Central memory CD4-positive, alpha-beta T cell (primary cell): ENCODE measurements at places on chromosomes 11 and 22.

GRCh38 chr11:116929414-116930090 lies 92.1 kb upstream of the APOA1 start:
- DNase-seq, result no peak

- no peak for DNase-seq
These were observed 20.1 kb downstream of the CSRP3 start for GRCh38 chr11:19181531-19182261.

DNA sequence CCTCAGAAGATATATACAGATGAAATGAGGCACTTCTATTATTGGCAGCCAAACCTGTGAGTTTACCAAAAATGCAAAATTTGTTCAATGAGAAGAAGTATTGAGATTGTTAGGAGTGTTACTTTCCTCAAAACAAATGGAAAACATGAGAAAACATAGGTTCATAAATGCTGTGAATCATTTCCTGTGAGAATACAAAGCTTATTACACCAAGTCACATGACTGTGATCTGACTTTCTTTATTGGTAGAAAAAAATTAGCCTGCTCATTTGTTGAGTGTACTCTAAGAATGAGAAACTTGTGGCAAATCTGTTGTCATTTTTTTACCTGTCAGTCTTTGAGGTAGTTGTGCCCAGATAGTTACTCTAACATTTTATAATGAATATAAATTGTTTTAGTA lies 215.1 kb downstream of the TMEM135 start:
- no peak for DNase-seq

GRCh38 chr11:128463371-128463829 lies 124.0 kb downstream of the ETS1 start:
- no peak for DNase-seq

DNA sequence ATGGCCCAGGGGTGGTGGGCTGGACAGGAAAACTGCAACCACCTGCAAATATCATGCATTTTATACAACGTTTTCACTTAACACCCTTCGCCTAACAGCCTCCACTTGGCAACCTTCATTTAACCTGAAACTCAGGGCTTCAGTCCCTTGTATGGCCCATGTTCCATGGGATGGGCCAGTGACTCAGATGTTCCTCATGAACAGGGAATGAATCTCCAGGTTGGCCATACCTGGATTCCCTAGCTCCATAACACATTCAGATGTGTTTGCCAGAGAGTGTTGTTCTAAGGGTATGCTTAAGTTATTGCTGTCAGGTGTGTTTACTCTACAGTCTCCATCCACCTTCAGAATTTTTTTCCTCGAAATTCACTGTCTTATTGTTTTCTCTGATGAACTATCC lies 316.9 kb downstream of the JRKL start:
- no peak for DNase-seq

DNA sequence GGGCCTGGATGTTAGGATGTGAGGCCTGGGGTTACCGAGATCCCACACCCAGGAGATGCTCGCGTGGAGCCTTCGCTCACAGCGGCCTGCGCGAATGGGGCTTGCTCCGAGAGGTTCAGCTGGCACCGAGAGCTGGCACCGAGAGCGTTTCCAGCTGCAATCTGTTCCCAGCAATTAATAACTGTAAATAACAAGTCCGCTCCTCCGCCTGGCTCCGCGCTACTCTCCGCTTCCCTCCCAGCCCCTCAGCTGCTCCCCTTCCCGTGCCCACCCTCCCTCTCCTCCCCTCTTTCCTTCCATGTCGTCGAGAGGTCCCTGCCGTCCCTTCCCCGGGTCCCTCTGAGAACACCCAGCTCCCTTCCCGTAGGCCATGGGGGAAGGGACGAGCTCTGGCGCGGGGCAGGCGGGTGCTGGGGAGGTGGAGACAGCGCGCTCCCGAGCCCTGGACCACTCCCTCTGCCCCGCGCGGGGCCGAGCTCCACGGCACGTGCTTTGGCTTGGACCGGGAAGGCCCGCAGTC lies 110.8 kb downstream of the WNT7B start:
- no peak for DNase-seq

- no peak for DNase-seq
These were observed 3.8 kb upstream of the ADSL start for GRCh38 chr22:40342521-40342920.

- no peak for DNase-seq
These were observed 1.2 kb upstream of the CASTOR1 start for GRCh38 chr22:30290342-30291057.
